ENCODE measurements at places on chromosomes 4 and X.

DNA sequence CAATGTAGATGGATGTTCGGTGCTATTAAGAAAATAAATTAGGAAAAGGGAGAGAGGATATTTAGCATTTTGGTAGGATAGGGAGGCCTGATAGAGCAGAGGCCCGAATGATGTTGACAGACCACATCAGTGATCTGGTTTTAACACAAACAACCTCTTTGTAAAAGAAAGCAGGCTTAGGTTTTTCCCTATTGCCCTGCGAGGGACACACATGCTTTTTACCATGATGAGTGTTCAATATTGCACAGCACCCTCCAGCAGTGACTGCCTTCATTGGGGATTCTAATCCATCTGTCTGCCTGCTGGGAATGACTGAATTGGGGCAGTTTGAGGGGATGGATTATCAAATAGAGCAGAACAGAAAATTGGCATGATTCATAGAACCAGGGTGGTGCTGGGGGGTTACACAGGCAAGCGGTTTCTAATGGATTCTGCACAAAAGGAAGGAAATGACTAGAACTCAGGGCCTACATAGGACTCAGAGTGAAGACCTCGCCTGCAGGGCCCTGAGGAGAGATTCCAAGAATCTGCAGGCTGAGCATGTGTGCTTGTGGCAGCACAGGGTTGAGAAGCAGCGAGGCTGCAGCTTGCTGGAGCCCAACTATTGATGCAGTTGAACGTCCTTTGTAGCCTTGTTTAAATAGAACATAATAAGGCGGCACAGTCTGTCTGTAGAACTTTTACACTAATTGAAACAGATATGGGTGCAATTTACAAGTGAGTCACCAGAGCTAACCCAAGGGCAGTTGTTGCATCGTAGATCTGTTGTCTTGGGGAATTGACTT lies 58.0 kb downstream of the RHOH start:
- no peak for DNase-seq

DNA sequence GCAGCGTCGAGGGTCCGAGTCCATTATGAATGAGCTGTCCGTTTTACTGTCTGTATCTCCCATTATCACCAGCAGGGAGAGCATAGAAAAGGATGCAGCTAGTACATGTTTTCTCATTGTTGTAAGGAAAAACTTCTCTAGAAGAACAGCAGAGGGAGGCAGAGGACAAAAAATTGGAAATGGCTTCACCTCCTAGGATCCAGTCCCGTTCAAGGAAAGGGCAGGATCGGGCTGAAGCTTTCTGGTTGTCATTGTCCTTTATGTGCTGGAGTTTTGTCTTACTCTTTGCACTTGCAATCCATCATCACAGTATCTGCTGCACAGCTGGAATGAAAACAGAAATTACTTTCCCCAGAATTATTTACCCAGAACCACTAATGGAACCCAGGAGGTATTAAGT lies 14.7 kb downstream of the NDP start:
- peak; percentile 22 for DNase-seq

DNA sequence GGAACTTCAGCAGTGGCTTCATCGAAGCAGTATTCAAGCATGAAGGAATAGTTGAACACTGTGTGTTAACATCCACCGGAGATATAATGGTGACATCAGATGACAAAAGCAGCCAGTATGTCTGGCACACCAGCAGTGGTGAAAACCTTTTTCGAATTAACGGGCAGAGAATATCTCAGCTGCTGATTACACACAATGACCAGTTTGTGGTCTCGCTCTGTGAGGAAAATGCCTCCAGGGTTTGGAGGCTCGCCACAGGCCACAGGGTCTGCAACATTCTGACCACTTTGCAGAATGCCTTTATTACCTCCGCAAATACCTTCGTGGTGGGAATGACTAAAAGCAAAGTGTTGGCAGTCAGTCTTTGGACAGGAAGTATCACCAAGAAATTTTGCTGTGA lies 201.5 kb downstream of the NWD2 start:
- no peak for DNase-seq

DNA sequence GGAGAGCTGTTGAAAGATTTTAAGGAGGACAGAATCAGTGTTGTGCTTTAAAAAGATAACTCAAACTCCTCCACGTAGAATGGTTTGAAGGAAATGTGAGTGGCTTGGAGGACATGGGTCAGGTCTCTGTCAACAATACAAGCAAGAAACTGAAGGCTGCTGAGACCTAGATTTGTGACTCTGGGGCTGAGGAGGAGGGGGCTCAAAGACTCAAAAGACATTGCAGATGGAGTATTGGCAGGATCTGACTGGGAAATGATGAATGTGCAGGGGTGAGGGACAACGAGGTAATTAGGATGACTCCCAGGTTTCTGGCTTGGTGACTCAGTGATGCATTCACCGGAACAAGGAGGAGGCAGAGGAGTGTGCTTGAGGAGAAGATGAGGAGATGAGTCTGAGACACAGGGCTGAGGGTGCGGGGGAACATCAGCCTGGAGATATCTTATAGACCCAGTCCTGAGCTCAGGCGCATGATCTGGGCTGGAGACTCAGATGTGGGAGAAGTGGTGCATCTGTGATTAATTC lies 3.3 kb upstream of the RPS4X start:
- no peak for DNase-seq

GRCh38 chrX:54994099-54994498 lies at the start of gene PFKFB1:
Gene PFKFB1, minus strand, starts transcription at chrX:54994188. Its CDS starts 181 bp downstream, at chrX:54994007.
- no peak for DNase-seq

DNA sequence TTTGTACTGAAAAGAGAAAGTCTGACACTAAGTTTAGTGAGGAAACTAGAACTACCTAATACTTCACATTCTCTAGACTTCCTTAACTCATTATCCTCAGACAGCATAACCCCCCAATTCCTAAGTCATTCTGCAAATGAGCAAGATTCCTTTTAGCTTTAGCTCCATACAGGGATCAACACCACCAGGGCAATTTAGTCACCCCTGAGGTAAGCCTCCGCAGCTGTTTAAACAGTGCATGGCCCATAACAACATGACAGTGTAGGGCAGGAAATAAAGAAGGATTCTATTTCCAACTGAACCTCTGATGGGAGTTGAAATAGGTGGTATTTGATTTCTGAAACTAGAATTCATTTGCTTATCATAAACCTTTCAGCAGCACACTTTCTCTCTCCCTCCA lies 112.8 kb upstream of the DKK2 start:
- no peak for DNase-seq

- DNase-seq = no peak
Observed at GRCh38 chrX:54248309-54248708, 65.3 kb upstream of the FAM120C start.

DNA sequence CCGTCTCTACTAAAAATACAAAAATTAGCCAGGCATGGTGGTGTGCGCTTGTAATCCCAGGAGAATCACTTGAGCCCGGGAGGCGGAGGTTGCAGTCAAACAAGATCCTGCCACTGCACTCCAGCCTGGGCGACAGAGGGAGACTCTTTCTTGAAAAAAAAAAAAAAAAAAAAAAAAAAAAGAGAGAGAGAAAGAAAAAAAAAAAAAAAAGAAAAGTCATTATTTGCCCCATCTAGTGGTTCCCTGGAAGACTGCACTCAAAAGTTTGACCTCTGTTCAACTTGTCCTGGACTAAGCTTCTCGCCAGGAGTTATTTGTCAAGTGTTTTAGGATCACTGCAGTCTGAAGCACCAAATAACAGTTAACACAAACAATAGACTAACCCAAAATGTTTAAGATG lies 45.3 kb upstream of the KCTD8 start:
- no peak for DNase-seq

DNA sequence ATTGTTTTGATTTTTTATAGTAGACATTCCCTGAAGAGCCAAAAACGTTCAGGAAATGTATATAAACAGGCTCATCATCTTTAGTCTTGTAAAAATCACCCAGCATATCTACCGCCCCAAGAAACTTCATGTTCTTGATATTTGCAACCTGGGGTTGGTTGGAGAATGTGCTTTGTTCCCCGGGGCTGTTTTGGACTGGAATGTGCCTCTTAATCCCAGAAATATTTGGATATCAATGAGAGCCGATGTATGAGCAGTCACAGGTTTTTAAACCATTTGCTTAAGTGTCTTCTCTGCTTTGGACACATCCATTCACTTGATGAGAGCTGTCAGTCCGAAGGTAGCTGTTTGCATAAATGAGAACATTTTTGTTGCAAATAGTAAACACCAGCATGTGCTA lies 449.7 kb downstream of the PCDH7 start:
- DNase-seq = no peak

DNA sequence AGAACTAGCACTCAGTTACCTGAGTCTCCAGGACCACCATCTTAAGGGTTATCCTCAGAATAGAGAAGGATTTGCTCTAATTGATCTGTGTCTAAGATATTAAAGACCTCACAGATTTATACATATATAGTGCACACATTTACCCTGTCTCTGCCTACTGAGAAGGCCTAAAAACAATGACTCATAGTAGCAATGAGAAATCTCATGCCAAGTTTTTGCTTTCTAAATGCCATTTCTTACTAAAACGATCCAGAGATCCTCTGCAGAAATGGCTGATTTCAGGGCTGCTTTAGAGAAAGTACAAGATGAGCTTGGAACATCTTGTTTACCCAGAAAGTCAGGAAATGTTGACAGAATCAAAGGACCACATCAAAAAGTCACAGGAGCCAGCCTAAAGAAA lies 79.1 kb upstream of the INPP4B start:
- no peak for DNase-seq

DNA sequence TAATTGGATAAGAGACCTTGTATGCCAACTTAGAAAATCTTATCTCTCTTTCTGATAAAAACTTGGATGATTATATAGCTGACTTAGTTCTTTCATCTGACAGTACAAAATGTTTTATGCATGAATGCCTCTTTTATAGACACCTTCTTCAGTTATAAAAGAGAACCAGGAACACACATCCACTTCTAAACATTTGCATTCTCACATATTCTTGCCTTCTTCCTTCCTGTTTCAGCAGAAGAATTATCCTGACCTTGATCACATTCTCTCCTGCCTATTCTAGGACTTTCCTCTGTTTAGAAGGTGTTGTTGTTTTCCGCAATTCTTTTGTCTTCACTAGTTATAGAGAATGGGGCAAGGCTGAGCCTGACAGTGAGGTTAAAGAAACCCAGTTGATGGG lies 80.9 kb downstream of the LARP7 start:
- no peak for DNase-seq

GRCh38 chrX:44903830-44904530 lies 31.0 kb downstream of the KDM6A start:
- DNase-seq = no peak

- DNase-seq = no peak
Observed at GRCh38 chr4:188372058-188372457, 232.8 kb downstream of the TRIML1 start.

GRCh38 chr4:41933997-41934503 lies 1.2 kb upstream of the TMEM33 start:
- DNase-seq = no peak
